ENCODE measurements at places on chromosomes 6 and 20. TPM values are rescaled to one million over a fixed set of nuclear protein-coding genes. Genes with fewer than 3 reads are reported as not detected.

- DNase-seq: no peak
Measured at GRCh38 chr20:7673841-7674240, 266.4 kb downstream of the HAO1 start.

The CST3 gene
- total RNA-seq: 145 TPM

The RSPO3 gene
- not detected for total RNA-seq

The RAB23 gene
- total RNA-seq: 21.1 TPM

GRCh38 chr6:12395898-12396297 lies 105.7 kb downstream of the EDN1 start:
- no peak for DNase-seq

- DNase-seq: no peak
Measured at GRCh38 chr6:38730140-38730862, 15.2 kb downstream of the DNAH8 start.

The PKIB gene
- total RNA-seq: 86.4 TPM

DNA sequence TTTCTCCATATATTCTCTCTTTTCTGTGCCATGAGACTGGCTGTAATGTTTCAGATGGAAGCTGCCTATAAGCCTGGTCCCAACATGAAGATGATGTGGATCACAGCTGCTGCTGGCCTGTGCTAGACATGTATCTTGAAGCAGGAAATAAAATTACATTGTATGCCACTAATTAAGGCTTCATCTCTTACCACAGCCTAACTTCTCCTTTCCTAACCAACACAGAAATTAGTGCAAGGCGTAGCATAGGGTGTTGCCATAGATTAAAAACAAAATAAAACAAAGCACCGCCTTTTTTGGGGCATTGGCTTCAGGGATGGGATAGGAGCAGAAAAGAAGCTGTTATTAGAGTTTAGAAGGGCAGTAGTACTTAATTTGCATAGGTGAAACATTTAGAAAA lies 4.7 kb upstream of the SLC17A4 start:
- no peak for DNase-seq

GRCh38 chr6:133551847-133552341 lies 310.7 kb downstream of the EYA4 start:
- no peak for DNase-seq

DNA sequence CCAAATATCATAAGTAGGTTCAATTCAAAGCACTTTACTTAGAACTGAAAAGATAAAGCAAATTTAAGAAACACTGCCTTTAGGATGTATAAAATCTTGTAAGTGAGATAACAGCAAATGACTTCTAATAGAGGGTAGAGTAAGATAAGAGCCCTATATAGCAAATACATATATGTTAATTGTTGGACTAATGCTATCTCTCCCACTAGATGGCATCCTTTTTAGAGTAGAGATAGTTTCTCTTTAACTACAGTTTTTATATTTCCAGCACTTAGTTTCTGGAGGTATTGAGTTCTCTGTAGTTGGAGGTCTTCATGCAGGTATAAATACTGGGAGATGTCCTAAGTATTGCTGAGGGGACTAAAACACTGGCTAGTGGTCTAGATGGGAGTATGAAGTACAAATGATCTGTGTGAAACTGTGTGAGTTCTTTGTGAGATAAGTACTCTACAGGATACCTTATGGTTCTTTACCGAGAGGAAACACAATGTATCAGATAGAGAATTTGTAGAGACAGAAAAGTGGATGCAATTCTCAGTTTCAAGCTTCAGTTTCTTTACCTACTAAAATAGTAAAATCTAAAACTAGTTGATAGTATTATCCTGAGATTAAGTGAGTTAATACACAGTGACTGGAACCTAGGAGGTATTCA lies 399.3 kb downstream of the KHDRBS2 start:
- no peak for DNase-seq

GRCh38 chr6:142857233-142857761 lies 87.7 kb downstream of the HIVEP2 start:
- DNase-seq: no peak

- DNase-seq: no peak
Measured at GRCh38 chr6:37919417-37920157, 100.1 kb downstream of the ZFAND3 start.

DNA sequence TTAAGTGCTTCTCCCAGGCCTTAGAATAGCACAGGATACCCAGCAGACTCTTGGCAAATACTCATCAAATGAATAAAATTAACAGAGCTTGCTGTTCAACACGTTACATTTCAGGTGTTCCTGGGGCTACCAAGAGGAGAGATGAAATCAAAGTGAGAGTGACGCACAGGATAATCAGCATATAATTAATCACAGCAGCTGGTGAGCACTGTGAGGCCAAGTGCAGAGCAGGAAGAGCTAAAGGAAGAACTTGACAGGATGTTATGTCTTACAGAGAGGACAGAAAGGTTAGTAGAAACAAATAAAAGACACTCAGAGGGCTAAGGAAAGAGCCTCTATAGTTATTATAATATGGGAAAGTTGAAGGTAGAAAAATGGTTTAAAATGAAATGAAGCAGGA lies 8.8 kb downstream of the PPIL1 start:
- DNase-seq: no peak

DNA sequence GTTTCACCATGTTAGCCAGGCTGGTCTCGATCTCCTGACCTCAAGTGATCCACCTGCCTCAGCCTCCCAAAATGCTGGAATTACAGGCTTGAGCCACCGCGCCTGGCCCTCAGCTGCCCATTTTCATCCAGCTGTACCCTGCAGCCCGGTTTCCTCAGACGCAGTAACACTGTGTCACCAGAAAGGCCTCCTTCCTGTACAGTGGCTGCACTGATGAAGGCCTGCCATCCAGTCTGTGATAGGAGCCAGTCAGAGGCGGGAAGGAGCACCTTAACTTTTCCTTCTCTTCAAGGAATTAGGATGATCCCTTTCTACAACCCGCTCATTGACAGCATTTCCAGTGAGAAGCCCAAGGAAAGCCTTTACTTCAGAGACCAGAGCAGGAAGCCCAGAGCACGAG lies 75.9 kb downstream of the GFOD1 start:
- DNase-seq: no peak

- DNase-seq: no peak
Measured at GRCh38 chr6:83389606-83390005, 41.2 kb downstream of the ME1 start.

The HLA-C gene
- 70.4 TPM for total RNA-seq

- DNase-seq: no peak
Measured at GRCh38 chr20:4152696-4153235, 137.4 kb upstream of the RNF24 start.

DNA sequence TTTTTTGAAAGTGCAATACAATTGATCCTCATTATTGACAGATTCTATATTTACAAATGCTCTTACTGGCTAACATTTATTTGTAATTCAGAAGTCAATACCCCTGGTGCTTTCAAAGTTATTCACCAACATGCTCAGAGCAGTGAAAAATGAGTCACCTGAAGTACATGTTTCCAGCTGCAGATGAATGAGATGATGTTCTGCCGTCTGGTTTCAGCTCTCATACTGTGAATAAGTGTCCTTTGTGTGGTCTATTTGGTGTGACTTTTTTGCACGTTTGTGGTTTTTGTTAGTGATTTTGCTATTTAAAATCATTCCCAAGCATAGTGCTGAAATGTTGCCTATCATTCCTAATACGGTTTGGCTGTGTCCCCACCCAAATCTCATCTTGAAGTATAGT lies 22.3 kb upstream of the EYA4 start:
- no peak for DNase-seq

GRCh38 chr6:48619771-48620170 lies 508.8 kb upstream of the PTCHD4 start:
- no peak for DNase-seq

- DNase-seq: no peak
Measured at GRCh38 chr20:16007962-16008361, 565.3 kb downstream of the KIF16B start.

- no peak for DNase-seq
Measured at GRCh38 chr6:148501178-148501590, 158.5 kb downstream of the SASH1 start.

- no peak for DNase-seq
Measured at GRCh38 chr20:57705127-57705899, 4.5 kb downstream of the PMEPA1 start.

The EBF4 gene
- 23.2 TPM for total RNA-seq

- DNase-seq: no peak
Measured at GRCh38 chr6:1285556-1285955, 26.3 kb upstream of the FOXQ1 start.

DNA sequence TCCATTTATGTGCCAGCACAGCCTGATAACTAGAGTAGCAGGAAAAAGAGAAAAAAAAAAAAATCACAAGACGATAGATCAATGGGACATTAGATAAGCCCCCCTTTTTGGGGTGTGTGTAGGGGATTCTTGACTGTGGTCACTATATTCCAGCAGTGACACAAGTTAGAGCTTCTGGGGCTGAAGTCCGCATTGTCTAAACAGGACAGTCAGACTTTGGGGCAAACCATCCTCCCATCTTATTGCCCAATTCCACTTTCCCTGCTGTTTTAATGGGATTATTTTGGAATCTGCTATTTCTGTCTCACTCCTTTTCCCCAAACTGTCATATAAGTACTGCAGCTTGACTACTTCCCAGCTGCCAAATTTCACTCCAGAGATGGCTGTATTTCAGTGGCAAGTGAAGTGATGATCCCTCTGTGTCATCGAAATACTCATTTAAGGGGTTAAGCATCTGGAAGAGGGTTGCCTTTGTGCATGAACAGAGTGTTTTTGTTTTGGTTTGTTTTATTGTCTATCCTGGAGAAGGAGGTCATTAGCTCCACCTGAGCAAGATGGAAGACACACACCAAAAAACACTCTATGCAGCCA lies 182.5 kb downstream of the ATXN1 start:
- DNase-seq: no peak

GRCh38 chr6:30854285-30855040 lies 29.9 kb upstream of the DDR1 start:
- DNase-seq: no peak

GRCh38 chr6:131976545-131977061 lies 25.4 kb upstream of the CCN2 start:
- DNase-seq: no peak

DNA sequence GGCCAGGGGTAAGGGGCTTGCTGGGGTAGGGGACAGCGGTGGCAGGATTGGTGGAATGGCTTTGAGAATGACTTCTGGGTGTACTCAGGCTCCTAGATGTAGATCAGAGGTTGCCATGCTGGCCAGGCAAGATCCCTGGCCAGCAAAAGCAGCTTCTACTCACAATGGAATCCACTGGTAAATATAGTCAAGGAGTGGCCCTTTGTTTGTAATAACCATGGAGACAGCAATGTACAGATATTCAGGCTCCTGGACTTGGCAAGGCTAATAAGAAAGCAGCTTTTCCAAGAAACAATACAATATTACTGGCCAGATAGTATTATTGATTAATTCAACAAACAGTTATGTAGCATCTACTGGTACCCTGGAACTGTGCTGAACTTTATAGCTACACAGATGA lies 37.9 kb downstream of the CDH26 start:
- DNase-seq: no peak

The SLC35F1 gene
- total RNA-seq: 41.4 TPM

The FAM50B gene
- 2.9 TPM for total RNA-seq

DNA sequence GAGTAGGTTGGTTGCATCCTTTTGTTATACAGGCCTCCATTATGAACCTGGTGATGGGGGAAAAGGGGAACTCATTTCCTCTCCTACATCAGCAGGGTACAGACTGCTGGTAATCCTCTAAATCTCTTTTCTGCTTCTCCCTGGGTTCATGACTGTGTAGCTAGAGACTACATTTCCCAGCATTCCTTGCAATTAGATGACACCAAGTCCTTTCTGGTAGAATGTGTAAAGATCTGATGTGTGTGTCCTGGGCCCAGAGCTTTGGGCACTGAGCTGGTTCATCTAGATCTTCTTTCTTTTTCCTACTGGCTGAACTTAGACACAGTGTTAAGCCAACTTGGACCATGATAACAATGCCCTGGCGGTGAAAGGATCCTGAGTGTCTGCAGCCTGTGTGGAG lies 104.7 kb upstream of the IFNGR1 start:
- DNase-seq: no peak

DNA sequence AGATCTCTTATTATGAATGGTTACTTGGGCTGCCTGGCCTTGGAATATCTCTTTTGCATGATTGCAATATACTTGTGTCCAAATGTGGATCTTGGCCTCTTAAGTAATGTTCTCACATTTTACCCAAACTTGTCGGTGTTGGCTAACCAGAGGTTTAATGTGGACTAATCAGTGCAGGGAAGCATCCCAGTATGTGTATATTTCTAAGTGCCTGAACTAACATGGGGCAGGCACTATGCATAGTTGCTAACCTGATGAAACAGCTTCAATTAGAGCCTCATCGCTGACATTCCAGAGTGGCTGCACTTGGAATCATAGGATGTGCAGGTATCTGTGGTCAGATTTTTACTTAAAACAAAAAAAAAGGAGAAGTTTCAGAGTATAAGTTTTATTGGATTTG lies 160.0 kb downstream of the PDE7B start:
- DNase-seq: no peak

GRCh38 chr6:6466967-6467761 lies 121.4 kb upstream of the LY86 start:
- DNase-seq: no peak

GRCh38 chr6:117469356-117469755 lies 13.1 kb upstream of the DCBLD1 start:
- DNase-seq: no peak

DNA sequence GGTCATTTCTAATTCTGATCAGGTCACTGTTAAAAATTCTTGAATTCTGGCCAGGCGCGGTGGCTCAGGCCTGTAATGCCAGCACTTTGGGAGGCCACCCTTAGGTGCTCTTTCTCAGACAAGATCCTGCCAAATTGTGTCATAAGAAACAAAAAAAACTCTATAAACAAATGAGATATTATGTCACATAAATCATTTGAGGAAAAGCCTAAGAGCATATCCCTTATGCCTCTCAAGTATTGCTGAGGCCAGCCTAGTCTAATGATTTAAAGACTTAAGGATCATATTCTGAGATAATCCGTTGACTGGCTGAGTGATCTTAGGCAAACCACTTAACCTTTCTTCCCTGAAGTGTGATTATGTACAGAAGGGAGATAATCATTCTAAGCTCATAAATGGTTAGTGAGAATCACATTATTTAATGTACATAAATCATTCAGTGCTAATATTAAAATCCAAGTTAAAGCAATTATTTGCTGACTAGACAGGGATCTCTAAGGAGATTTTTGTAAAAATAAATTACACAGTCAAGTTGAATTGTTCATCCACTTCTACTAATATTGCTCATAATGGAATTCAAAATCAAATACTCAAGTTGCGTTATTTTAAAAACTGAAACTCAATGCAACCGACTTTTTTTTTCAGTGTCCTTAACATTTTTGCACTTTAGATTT lies 365.4 kb downstream of the PHF3 start:
- no peak for DNase-seq

DNA sequence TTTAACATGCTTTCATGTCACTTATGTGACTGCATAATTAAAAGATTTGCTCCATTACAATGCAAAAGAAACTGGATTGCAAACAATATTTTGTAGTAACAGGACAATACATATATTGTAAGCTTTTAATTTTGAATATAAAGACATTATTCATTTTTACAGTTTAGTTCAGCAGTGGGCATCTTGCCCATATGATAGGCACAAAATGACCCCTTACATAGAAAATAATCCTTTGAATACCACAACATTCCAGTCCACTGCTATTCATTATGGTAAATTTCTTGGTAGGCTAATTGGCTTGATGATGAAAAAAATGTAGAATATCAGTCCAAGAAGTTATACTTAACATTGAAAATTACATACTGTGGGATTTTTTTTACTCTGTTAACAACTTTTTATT lies 74.1 kb upstream of the LAMA2 start:
- DNase-seq: no peak

The GSTA2 gene
- not detected for total RNA-seq

The CBLN4 gene
- not detected for total RNA-seq
